ENCODE measurements at places on chromosomes 6 and 20.

DNA sequence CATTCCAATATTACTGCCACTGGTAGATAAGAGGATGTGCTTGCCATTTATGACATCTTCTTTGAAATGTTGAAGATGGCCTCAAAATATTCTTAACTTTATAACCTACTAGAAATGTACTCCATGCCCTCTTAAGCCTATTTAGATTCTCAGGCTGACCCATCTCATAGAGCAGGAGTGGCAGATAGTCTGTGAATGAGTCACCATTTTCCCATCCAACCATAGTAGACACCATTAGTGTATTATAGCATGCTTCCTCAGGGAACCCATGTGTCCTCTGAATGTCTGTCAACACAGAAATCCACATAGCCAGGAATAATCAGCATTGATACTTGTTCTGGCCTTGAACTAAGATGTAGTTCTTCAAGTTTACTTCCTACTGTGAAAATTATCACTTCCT, 150.2 kb downstream of the IMPG1 start:
- no peak for DNase-seq

- DNase-seq = no peak
These were observed 40.1 kb downstream of the SLC24A3 start for GRCh38 chr20:19252451-19253120.

DNA sequence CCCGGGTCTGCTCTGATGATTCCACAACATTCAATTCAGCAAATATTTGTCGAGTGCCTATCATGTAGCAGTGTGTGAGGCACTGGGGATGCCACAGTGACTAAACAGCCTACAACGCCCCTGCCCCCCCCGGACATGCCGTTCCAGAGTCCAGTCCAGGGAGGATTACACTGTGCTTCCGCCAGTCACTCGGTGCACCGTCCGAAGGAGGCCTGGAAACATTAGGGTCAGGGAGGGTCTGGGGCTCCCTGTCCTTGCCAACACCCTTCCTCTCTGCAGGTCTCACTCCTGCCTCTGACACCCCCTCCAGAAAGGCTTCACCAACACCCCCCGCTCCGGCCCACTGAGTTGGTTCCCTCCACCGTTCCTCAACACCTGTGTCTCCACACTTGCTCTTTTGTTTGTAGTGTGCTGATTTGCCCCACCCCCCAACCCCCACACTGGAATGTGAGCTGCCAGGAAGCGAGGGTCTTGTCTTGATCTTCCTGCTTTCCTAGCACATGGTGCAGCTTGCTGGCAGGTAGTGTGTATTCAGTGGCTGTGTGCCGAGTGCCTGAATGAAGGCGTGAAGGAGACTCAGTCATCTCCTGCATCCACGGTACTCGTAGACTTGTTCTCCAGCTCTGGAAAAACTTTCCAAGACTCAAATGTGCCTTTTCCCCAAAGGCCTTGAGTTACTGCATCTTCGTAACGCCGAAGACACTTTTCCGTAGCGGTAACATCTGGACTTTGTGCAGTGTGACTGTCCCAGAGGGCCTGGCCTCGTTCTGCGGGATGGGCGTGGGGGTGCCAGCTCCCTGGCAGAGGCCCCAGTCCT, 150.4 kb downstream of the ZDHHC14 start:
- no peak for DNase-seq

DNA sequence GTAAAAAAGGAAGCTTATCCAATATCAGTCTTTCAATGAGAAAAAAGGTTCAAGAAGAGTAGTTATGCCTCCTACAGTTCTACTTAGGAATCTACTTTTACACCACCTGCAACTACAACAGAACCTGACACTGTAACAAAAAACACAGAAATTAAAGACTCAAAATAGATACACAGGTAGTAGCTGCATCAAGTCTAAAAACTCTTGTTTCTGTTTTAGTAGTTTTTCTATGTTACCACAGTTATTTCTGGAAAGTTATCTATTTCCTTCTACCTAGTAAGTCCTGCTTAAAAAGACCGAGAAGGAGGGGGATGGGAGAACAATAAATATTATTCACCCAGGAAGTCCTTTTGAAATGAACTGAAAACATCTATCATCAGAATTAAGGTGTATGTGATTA, 52.5 kb downstream of the ATG5 start:
- no peak for DNase-seq

Measured in B cell (primary cell).